ENCODE measurements at places on chromosomes 6 and 20.

DNA sequence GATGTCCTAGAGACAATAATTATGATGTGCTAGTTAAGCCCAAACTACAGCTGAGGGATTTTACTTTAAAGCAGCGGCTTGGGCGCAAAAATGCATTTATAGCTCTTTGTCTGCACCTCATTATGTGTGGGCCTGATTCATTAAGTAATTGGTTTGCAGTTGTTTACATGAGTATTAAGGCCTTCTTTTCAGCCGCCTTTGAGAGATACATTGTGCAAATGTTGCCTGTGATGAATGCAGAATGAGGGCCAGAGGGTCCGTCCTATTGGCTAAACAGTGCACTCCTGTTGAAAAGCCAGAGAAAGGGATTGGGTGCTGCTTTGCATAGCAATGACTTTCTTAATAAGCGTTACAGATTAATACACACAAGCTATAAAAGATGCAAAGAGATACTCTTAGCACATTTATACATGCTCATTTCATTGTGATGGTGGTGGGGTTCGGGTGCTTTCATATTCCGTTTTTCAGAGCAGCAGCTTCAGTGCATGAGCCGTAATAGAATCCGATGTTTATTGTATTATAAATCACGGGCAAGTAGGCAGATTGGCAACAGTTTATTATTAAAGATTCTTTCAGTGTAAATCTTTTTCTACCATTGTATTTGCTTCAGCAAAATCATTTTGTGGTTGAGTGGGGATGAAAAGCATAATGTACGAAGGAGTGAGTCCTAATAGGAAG, 68.2 kb upstream of the XRN2 start:
- DNase-seq: no peak

DNA sequence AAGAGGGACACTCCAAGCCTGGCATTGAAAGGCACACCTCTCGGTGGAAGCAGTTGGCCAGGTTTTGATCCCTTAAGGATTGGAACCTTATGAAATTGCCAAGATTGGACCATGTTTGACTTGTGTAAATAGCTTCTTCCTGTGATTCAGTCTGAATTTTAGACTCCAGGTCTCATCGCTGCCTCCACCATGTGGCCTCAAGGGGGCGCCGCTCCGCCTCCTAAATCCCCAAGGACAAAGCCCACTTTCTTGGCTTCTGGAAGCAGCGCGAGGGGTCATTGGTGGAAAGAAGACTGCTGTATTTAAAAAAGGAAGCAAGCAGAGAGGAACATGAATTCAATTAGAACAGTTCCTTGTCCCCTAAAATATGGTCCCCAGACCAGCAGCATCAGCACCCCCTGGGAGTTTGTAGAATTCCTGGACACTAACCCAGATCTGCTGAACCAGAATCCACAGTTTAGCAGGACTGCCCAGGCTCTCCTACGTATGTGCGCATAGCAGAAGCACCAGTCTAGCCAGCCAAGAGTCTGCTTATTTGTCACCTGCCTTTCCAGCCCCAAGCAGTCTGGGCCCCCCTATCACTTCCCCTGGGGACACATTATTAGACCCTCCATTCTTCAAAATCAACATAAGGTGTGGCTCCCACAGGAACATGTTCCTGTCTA, 108.5 kb downstream of the LY86 start:
- peak; percentile 61 for DNase-seq

DNA sequence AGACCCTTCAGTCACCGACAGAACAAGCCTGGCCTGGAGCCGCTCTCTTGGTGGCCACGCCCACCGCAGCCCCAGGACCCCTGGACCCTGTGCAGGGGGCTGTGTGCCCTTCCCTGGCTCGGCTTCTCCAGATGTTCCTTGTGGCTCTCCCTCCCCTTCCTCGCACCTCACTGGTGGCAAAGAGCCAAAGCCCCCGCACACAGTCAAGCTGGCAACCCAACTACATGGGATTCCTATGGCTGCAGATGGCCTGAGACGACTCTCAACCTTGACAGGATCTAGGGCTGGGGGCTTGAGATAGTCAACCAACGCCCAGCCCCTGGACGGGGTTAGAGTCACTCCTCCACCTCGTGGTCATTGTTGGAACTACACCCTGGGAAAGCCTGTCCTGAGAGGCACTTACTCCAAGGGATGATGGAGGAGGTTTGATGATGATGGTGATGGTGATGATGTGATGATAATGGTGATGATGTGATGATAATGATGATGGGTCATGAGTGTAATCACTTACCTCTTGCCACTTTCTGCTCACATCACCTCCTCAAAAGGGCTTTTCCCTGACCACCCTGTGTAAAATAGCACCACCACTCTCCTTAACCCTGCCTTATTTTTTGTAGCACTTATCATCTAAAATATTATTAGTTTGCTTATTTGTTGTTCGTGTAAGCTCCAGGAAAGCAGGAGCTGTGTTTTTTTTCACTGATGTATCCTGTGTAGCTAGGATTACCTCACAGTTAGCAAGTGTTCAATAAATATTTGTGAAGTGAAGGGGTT, 278.4 kb downstream of the LRFN2 start:
- peak; percentile 60 for DNase-seq

- no peak for DNase-seq
Observed at GRCh38 chr6:152212437-152212836, 405.0 kb downstream of the ESR1 start.

Data from COLO829 (cell line).